Esophagus muscularis mucosa (tissue), 4 donors: ENCODE measurements at places on chromosomes 7 and 10.

DNA sequence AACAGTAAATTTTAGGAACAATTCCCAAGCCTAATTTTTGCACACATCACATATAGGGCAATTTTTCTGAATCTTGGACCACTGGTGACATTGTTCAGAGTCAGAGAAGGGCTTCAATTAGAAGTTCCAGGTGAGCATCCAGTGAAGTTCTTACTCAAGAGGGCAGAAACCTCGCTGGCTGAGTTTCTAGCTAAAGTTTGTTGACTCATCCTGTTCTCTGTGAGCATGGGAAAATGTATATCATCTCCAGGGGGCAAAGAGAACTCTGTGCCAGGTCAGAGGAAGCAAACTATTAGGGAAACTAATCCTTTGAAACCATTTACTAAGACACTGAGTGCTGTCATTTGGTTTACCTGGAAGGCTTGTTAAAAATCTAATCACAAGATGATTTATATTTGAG lies 695.6 kb upstream of the IGFBP3 start:
- DNase-seq, result no peak

DNA sequence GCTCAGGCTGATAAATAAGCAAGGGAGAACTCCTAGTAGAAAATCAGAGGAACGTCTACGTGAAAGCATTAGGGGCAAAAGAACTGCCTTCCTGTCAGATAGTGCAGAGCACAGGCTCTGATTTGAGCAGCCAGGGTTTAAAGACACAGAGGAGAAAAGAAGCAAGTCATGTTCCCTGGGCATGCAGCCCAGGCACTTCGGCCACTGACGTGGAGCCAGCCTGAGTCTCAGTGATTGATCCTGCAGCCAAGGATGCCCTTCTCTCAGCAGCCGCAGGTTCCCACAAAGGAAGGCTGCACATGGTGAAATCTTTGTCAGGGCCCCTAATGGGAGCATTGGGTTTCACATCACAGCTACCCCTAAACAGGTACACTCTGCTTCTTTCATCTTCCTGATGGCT lies 161.7 kb upstream of the HPS1 start:
- DNase-seq, result no peak

- DNase-seq, result no peak
Observed at GRCh38 chr7:111324228-111324627, 233.3 kb downstream of the LRRN3 start.

- no peak for DNase-seq
Observed at GRCh38 chr10:102646610-102647442, 2.5 kb downstream of the TRIM8 start.

GRCh38 chr10:89810908-89811525 lies 109.6 kb downstream of the KIF20B start:
- DNase-seq, result no peak
